Stomach (tissue), 19 donors: ENCODE measurements at places on chromosomes 2 and 18. TPM values are rescaled to one million over a fixed set of nuclear protein-coding genes. Genes with fewer than 3 reads are reported as not detected.

DNA sequence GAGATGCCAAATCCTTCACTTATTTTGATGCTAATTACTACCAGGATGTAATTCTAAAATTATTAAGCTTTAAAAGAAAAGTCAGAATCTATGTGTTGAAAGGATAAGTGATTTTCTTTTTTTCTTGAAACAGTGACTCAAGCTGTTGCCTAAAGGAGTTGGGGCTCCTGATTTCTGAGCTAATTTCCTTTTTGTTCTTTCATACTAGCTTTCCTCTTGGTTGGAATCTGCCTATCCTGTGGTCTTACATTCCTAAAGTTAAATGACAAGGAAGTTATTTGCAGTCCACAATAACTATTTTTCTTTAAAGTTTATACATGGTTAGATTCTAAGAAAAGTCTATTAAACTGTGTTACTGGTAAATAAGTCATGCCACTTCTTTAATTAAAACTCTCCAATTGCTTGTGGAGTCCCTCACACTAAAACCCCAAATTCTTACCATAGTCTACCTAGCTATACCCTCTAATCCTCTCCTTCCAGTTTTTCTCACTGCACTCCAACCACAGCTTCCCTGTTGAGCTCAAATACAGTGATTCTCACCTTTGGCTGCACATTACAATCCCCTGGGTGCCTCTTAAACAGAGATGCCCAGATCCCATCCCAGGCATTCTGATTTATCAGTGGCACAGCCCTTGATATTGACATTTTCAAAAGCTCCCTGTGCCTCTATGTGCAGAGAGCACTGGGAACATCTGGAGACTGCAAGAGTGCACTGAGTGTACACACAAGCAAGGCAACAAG, 63.3 kb upstream of the EFEMP1 start:
- H3K4me3 ChIP-seq = no peak overlapping the region
- no peak for DNase-seq
- no peak overlapping the region for H3K27ac ChIP-seq
- no peaks in the 10 kb centered on the region for H3K4me1 ChIP-seq
- H3K36me3 ChIP-seq = no peaks in the 10 kb centered on the region

DNA sequence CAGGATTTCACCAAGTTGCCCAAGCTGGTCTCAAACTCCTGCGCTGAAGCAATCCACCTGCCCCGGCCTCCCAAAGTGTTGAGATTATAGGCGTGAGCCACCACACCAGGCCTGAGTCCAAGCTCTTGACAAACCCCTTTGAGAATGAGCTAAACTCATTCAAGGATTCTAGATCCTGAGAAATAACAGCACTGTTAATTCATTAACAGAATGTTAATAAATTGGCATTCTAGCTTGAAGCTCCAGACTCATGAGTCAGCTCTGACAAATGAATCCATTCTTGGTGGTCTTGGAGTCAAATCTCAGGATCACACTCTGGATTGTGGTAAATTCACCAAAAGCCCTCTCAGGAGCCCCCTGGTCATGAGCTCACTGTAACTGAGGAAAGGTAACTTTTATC, 1.8 kb downstream of the NARS1 start:
- peaks cover 43% of the 10 kb centered on the region for H3K36me3 ChIP-seq
- H3K4me1 ChIP-seq = peaks cover 10% of the 10 kb centered on the region
- DNase-seq = no peak
- H3K4me3 ChIP-seq = no peak overlapping the region
- no peaks in the 10 kb centered on the region for H3K27me3 ChIP-seq

DNA sequence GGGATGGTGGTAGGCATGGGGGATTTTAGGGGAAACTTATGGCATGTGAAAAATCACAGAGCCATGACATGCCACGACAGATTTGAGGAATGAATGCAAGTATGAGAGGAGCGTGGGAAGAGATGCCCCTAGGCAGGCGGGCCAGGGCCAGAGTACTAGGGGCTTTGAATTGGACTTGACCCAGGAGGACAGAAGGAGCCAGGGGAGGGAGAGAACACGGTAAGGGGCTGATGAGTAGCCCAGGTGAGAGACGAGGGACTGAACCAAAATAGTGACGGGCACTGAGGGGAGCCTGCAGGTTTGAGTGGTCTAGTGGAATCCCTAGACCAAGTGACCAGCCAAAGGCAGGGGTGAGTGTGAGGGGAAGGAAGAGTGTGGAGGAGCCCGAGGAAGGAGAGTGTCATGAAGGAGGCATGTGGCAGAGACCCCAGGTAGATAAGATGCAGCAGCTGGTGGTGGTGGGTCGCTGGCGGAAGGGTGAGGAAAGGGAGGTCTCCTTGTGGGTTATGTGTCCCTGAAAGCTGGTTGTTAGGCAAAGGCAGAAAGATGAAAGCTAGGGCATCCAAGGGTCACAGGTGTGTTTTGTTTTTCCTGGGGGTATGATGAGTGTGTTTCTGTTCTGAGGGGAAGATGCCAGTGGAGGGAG, 48.7 kb downstream of the ZBTB7C start:
- H3K4me1 ChIP-seq = peaks cover 6% of the 10 kb centered on the region
- no peak for DNase-seq
- H3K27ac ChIP-seq = no peak overlapping the region
- no peak overlapping the region for H3K4me3 ChIP-seq
- H3K36me3 ChIP-seq = no peaks in the 10 kb centered on the region

- no peaks in the 10 kb centered on the region for H3K27me3 ChIP-seq
- no peak for DNase-seq
- no peaks in the 10 kb centered on the region for H3K36me3 ChIP-seq
- H3K27ac ChIP-seq = no peak overlapping the region
- H3K4me3 ChIP-seq = no peak overlapping the region
Measured at GRCh38 chr2:77156599-77156998, 365.6 kb downstream of the LRRTM4 start.

DNA sequence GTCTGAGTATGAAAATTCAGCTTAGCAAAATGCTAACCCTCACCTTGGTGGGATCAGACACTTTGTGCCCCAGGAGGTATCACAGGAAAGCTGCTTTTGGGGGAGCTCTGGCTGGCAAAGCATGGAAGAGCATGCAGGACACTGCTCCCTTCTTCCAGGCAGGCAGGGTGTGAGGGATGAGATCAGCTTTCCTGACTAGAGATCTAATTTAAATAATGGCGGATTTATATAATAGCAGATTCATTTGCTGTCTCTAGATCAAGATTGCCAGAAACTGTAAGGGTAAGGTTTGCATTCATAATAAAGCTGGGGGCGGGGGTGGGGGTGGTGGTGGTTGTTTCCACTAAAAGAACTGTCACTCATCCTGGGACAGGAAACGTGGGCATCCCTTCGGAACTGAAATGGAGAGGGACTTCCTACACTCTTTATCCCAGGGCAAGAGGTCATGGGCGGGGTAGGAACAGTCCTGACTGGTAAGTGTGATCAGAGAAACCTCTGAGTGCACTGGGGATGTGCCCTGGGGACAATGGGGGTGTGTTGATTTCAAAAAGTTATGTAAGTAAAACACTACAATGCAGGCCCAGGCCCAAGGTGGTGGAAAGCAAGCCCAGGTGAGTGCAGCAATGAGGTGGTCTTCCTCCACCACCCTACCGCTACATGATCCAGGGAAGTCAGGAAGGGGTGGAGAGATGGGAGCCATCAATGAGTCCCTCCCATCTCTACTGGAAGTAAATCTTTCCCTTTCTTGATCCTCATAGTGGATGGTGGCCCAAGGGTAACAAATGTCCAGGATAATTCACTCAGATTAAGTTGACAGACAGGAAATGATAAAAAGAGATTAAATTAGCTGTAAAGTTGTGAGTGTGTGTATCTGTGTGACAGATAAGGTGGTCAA, 171.4 kb upstream of the SERPINE2 start:
- H3K36me3 ChIP-seq = no peaks in the 10 kb centered on the region
- no peak for DNase-seq
- no peaks in the 10 kb centered on the region for H3K4me1 ChIP-seq
- no peak overlapping the region for H3K27ac ChIP-seq

DNA sequence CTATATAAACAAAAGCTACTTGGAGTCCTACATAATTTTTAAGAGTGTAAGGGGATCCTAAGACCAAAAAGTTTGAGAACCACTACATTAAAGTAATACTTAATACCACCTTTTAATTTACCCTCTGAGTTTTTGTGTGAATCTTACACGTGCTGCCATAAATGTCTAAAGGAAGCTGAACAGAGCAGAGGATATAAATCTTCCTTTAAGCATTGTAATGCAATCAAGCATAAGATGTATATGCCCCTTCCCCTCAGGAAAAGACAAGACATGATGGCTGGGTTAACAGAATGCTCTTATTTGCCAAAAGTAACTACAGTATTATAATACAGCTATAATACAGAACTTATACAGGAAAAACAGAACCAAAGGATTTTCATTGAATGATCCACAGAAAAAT, 2.9 kb downstream of the ESCO1 start:
- H3K4me1 ChIP-seq = peaks cover 12% of the 10 kb centered on the region
- no peak for DNase-seq
- H3K27ac ChIP-seq = no peak overlapping the region
- H3K36me3 ChIP-seq = no peaks in the 10 kb centered on the region

DNA sequence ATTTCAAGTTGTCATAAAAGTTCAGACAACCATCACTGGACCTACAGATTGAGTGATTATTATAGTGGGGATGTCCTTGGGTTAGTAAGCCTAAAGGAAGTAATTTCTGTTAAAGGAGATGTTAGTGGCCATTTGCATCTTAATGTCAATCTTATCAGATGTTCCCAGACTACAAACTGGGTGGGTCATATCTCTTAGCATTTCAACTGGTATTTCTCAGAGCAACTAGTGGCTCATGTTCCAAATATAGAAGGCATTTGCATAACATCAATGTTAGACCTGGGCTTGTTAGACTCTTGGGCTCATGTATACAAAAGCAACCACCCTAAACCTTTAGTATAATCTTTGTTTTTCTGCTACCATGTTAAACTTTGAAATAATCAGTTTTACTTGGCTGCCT, 17.9 kb downstream of the PLEKHA3 start:
- H3K27me3 ChIP-seq = no peaks in the 10 kb centered on the region
- H3K27ac ChIP-seq = no peak overlapping the region
- H3K36me3 ChIP-seq = peaks cover 99% of the 10 kb centered on the region
- H3K4me1 ChIP-seq = no peaks in the 10 kb centered on the region

Gene SERPINB5
- total RNA-seq = not detected
